ENCODE measurements at places on chromosomes 6 and 20.

GRCh38 chr6:44782892-44783291 is 395.4 kb downstream of the CDC5L start:
- DNase-seq = no peak

DNA sequence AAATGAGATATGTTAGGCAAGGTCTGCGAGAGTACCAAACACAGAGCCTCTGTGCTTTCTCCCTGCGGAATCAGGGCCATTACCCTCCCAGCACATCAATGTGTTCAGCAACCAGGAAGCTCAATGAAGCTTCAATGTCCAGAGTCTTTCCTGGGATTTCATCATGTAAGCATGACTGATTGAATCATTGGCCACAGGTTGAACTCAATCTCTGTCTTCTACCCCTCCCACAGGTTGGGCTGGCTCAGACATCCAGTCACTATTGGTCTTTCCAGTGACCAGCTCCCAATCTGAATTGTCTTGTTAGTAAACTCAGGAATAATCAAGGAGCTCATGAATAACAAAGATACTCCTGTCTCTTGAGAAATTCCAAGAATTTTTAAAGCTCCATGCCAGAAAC is 2.7 kb upstream of the DTD1 start:
- no peak for DNase-seq

DNA sequence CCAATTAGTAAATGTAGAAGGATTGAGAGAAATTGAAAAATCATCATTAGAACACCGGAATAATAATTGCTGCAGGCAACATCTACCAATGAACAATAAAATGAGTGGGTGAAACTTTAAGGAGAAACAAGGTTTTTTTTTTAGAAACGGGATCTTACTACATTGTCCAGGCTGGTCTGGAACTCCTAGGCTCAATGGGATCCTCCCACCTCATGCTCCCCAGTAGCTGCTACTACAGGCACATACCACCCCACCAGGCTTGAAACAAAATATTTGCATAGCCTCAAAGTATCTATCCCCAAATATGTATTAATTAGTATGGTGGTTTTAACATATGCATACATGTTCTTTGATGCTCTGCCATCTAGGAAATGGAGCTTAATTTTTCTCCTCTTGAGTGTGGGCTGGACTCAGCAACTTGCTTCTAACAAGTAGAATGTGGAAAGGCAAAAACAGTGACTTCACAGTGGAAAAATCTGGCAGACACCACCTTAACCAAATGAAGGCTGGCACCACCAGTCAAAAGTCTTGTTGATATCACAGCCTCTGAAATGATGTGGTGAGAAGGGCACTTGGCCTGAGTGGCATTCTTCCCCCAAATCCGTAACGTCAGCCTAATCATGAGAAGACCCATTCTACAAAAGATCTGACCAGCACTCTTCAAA is 12.1 kb downstream of the NRSN2 start:
- no peak for DNase-seq

DNA sequence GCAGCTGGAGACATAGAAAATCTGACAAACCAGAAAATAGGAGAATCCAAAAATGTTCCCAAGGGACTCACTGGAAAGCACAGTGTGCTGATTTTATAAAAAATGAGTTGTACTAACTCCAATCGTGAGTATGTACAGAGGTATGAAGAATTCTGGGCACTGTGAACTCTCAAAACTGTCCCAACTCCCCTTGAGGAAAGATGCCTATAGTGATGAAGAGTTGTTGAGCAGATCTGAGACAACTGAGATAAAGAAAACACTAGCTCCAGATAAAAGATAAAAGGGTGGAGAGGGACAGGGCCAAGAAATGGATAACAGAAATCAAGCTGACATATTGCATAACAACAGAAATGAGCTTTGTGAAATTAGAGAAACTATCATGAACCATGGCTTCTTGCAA is 481.4 kb downstream of the MAFB start:
- DNase-seq = no peak

DNA sequence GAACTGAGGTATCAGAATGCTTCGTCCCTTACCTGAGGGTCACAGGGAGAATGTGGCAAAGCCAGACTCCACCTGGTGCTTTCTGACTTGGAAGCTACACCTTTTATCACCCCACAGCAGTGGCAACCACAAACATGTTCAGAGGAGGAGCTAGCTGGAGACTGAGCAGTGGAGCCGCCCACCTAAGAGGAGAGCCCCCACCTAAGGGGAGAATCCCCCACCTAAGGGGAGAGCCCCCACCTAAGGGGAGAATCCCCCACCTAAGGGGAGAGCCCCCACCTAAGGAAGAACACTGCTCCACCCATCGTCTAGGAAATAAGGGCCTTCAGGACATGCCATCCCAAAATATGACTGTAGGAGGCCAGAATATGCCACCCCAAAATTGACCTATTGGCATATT is 4.0 kb downstream of the SLC52A3 start:
- DNase-seq = no peak

- DNase-seq = no peak
Observed at GRCh38 chr6:161961046-161961445, 687.2 kb upstream of the AGPAT4 start.

GRCh38 chr6:15929685-15930084 is 199.2 kb upstream of the MYLIP start:
- no peak for DNase-seq

- no peak for DNase-seq
Observed at GRCh38 chr20:15236812-15237211, 899.4 kb upstream of the FLRT3 start.

- DNase-seq = no peak
Observed at GRCh38 chr6:161056451-161056850, 64.9 kb downstream of the MAP3K4 start.

GRCh38 chr6:105757512-105758200 is 328.5 kb upstream of the PRDM1 start:
- DNase-seq = peak; percentile 40

- DNase-seq = no peak
Observed at GRCh38 chr20:53152228-53152627, 180.1 kb downstream of the TSHZ2 start.

GRCh38 chr6:34177181-34177591 is 31.3 kb upstream of the GRM4 start:
- DNase-seq = no peak

DNA sequence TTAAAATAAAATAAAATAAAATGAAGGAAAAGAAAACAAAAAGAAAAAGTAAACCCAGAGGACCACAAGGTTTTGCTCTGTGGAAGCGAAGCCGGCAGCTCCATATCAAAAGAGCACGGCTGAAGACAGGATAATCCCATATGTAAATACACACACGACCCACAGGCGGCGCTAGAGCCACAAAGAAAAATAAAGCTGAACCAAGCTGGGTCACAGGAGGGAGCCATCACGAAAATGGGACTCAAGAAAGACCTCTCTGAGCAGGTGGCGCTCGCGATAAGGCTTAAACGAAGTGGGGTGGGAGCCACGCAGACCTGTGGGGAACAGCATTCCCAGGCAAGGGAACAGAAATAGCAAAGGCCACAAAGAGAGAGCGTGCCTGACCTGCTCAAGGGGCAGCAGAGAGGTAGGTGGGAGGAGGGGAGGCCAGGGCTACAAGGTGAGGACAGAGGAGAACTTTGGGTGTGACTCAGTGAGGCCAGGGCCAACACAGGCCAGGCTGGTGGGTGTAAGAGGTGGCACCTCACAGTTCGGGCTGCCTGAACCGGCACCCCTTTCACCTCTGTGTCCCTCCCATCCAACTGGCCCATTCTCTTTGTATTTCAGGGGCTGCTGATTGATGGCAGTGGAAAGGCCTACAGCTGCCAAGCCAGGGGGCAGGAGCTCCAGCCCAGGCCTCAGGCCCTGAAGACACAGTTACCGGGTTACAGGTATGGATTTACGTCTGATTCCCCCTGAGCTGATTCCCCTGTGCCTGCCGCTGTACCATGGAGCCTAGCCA is 26.0 kb downstream of the PTGIS start:
- DNase-seq = peak; percentile 44

DNA sequence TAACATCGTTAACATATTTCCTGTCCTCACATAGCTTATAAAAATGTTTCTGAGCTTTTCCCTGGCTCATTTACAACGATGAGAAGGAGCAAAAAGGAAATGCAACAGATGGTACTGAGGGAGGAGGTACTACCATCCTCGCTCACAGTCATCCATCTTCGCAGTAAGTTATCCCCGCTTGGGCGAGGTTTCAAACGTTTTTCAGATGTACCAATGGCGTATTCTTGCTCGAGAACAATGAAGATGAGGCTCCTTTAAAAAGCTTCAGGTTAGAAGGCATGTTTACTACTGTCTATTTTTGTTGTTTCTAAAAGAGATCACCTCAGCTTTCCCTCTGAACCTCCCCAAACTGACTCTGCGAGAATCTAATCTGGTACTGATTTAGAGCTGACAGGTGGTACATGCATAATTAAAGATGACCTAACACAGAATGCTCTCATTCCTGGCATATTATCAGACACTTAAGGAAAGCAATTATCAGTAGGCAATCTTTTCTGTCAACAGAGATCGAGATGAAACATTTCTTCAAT is 178.7 kb downstream of the GJA10 start:
- DNase-seq = no peak

- no peak for DNase-seq
Observed at GRCh38 chr6:107770541-107770940, 53.6 kb downstream of the SCML4 start.

DNA sequence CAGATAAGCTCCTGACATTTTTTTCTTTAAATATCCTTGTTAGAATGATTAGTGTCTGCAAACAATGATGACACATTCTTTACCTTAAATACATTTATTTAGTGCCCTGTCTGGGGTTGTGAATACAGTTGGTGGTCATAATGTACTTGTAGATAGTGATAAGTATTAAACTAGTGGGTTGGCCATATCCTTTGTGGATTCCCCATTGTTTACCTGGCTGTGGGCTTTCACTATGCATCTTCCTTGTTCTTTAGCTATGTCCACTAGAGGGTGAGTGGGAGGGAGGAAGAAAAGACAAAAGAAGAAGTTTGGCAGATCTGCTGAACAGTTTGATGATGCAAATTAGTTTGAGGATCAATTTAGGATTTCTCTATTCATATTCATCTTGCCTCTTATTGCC is 15.7 kb downstream of the HS3ST5 start:
- no peak for DNase-seq

- DNase-seq = no peak
Observed at GRCh38 chr6:169035385-169036240, 218.0 kb downstream of the THBS2 start.

DNA sequence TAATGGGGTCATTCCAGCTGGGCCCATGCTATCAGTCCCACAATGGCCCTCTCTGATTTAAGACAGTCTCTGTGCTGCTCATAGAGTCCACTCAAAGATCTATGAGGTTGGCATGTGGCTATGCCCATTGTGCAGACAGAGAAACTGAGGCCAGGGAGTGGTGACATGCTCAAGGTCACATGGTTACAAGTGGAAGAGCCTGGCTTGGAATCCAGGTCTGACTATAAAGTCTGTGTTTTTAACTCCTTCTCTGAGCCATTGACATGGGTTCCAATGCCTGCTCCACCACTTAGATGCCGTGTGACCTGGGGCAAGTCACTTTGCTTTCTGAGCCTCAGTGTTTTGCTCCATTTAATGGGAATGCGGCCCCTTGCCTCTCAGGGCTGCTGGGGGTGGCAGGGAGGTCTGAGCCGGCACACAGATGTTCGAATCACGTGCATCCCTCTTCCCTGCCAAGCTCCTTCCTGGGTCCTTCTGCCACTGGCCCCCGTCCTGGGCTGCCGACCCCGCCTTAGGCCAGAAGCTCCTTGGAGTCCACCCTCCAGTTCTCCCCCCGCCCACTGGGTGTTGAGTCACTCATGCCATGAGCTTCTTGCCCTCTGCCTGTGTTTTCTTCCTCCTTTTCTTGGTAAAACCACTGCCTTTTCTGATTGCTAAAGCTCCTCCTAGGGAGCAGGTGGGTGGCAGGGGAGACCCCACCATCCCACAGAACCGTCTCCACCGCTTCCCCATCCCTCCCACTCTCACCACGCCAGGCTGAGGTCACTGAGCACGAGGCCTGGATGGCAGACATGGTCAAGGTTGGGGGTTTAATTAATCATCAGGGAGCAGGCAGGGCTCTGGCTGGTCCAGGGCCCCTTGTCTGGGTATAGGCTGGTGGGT is 35.7 kb downstream of the CEBPB start:
- DNase-seq = no peak

GRCh38 chr20:4112481-4113421 is 97.4 kb upstream of the RNF24 start:
- DNase-seq = no peak

- peak; percentile 39 for DNase-seq
Observed at GRCh38 chr20:2756056-2756611, 44.3 kb downstream of the CPXM1 start.

- no peak for DNase-seq
Observed at GRCh38 chr20:60306105-60306504, 347.9 kb downstream of the CDH26 start.

- DNase-seq = no peak
Observed at GRCh38 chr6:169991913-169992312, 240.5 kb downstream of the ERMARD start.

DNA sequence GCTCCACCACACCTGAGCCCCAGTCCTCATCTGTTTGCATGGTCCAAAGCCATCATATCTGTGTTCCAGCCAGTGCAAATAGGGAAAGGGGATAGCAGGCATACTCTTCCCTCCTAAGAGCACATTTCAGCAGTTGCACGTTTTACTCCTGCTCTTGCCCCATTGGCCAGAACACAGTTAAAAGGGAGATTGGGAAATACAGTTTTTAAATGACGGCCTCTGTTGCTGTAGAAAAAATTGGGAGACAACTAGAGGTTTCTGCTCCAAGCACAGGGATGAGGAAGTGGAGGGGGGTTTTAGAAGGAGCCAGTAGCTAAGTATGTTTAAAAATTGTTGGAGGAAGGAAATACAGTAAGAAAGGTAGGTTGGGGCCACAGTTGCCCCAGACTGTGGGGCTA is 14.6 kb upstream of the STK35 start:
- no peak for DNase-seq

DNA sequence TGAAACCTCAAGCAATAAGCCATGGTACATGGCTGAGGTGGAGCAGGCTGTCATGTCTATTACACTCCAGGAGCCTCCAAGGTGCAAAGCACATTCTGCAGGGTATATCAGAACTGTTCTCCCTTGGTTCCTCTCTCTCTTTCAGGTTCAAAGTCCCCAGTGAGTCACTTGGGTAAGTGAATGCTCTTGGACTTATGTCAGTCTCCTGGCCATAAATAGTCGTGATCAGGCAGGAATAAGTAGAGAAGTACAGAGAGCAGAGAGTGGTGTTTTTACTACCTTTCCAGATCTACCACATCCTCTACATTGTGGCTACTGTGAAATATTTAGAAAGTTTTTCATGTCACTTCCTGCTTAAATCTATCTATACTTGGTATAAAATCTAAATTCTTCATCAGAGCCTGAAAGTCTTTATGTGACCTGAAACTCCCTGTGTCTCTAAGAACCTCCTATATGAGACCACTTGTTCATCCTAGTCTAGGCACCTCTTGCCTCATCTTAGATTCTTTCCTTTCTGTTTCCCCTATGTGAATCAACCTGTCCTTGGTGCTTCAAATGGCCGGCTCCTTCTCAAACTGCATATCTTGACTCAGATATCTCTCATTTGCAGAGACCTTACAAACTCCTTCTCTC is 1077.6 kb upstream of the MAP3K7 start:
- no peak for DNase-seq

GRCh38 chr6:165820407-165820806 is 157.4 kb upstream of the PDE10A start:
- DNase-seq = no peak

GRCh38 chr20:46978951-46979491 is 84.4 kb downstream of the EYA2 start:
- DNase-seq = no peak

- no peak for DNase-seq
Observed at GRCh38 chr6:128246472-128247260, 273.7 kb downstream of the PTPRK start.
